ENCODE measurements at places on chromosomes 3 and 15.
A peak's percentile ranks its signal among the peaks of the same experiment; 100 is the strongest.

GRCh38 chr15:48548455-48548854 lies 97.1 kb downstream of the FBN1 start:
- DNase-seq, result no peak

DNA sequence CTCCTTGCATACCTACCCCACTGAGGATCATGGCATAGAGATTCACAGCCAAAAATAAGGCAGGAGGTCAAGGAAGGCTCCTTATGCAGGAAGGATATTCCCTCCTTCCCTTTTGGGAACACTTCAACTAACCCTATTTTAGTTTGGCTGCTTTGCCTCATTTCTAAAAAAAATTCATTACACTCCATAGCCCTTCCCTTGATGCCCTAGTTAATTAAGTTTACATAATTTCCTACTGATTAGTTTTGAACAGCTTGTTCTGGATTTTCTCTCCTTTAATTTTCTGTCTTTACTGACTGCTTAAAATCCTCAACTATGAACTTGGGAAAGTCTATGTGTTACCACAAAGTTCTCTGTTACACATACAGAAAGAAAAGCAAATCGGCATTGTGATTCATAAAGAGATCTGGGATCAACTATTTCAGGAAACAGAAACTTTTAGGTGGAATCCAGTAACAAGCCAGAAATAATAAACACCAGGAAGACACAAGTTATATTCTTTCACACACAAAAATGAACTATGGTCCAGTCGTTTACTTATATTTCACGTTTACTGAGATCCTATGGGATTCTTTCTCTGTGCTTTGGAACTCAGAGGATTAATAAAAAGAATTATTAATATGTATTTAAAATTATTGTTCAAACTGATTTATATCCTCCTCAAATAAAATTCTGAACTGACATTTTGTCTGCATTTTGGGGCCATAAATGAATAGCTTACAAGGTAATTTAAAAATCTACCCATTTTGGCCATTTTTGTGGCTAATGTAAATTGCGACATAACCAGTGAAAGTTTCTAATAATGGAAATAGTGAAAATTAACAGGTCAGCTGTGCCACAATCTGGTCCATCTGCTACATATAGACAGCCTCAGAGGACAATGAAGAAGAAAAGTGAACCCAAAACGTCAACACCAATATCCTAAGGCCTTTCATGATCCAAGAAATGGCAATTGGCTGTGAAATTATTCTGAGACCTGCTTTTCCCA lies 113.8 kb downstream of the FRMD5 start:
- DNase-seq, result no peak

DNA sequence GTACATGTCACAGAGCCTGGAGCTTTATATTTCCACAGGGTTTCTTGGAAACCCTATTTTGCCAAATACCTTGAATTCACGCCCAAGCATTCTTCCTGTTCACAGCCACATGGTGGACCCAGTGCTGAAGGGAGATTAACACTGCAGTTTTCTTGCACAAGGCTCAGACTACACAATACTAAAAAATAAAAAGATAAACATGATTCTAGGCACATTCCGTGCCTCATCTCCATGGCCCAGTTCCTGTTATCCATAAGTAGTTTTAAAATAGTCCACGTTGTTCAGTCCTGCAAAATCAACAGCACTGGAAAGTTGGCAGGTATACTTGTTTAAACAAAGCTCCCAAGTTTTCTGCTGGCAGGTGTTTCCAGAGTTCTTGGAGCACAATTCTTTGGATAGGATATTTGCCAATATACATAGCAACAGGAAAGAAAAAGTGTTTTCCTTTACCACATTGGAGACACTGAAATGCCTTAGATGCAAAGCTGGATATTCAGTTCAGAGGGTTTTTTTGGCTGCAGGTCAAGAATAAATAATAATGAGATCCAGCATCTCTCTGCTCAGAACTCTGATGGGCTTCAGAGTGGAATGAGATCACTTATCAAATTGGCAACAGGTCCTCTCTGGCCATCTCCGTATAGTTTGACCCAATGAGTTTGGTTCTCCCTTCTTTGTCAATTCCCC lies 88.1 kb upstream of the TGFBR2 start:
- DNase-seq, result peak; percentile 66

- no peak for DNase-seq
Measured at GRCh38 chr3:11037976-11038375, 45.4 kb downstream of the SLC6A1 start.

- no peak for DNase-seq
Measured at GRCh38 chr3:177626045-177626444, 428.8 kb upstream of the TBL1XR1 start.

DNA sequence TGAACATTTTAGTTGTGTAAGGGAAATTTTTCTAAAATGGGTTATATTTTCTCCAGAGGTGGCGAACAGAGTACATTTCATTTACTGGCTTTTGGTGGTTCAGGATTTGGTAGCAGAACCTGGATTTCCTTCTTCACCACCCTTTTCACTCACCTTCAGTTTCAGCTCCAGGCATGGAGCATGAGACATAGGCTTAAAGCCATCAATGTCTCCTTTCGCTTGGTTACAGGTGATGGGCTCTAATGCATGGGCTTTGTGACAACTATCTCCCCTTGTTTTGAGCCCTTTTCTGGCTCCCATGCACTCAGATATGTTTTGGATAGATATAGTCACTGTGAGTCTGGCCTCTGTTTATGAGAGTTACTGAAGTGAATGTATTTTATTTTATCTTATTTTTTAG lies 96.6 kb upstream of the ANKRD28 start:
- DNase-seq, result no peak

GRCh38 chr15:81293728-81294515 lies 30.0 kb downstream of the STARD5 start:
- DNase-seq, result no peak

DNA sequence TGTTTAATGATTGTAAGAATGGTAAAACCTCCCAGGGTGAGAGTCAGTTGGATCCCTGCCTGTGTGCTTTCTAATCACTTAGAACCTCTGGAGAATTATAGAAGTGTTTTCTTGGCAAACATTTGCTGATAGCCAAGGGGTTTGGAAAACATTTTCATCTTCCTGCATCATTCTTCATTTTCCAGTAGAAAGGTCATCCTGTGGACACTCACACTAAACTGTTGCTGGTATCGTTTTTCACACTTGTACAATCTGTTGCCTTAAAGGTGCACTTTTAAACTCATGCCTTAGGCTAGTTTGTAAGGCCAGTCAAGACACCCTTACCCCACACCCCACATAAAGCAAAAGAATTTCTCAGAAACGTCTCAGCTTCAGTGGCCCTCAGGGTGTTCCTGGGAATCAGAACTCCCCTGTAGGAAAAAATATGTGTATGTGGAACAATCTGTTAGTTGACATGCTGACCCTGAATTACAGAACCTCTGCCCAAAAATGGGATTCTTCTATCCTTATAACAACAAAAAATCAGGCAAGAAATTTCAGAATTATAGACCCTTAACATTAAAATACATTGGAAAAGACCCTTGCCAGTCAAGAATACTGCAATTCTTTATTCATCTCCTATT lies 5.8 kb upstream of the PLD1 start:
- DNase-seq, result no peak

DNA sequence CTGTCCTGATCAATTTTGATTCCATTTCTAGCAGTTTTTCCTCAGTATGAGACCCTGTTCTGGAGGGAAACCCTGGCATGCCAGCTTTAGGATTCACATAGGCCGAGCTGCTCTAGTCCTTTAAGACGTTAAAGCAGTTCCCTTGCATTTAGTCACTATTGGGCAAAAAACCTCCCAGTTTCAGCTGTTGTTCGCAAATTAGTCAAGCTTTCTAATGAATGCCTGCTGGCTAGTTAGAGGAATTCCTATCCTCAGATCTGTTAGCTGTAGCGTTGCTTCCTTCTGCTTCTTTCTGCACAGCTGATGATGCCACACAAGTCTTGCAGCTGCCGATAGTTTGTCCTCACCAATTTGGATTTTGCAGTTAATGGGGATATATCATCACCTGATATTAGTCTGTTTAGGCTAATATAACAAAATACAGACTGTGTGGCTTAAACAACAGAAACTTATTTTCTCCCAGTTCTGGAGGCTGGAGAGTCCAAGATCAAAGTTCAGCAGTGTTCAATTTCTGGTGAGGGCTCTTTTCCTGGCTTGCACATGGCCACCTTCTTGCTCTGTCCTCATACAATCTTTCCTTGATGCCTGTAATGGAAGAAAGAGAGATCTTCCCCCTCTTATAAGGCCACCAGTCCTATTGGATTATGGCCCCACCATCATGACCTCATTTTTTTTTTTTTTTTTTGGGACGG lies 7.5 kb upstream of the UBL7 start:
- DNase-seq, result no peak

GRCh38 chr3:196327405-196327804 lies 9.4 kb upstream of the DYNLT2B start:
- no peak for DNase-seq

DNA sequence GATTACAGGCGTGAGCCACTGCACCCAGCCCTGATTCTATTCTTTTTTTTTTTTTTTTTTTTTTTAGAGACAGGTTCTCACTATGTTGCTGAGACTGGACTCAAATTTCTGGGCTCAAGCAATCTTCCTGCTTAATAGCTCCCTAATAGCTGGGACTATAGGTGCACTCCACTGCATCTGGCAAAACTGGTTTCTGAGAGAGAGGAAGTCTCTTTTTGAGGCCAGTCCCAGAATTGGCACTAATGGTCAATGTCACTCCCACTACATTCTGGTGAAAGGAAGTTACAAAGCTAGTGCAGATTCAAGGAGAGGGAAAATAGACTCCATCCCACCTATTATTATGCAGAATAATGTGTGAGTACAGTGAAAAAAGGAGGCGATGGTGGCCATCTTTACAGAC lies 5.8 kb upstream of the TGFBR2 start:
- DNase-seq, result no peak

GRCh38 chr3:150443331-150443741 lies 35.2 kb downstream of the TSC22D2 start:
- no peak for DNase-seq

DNA sequence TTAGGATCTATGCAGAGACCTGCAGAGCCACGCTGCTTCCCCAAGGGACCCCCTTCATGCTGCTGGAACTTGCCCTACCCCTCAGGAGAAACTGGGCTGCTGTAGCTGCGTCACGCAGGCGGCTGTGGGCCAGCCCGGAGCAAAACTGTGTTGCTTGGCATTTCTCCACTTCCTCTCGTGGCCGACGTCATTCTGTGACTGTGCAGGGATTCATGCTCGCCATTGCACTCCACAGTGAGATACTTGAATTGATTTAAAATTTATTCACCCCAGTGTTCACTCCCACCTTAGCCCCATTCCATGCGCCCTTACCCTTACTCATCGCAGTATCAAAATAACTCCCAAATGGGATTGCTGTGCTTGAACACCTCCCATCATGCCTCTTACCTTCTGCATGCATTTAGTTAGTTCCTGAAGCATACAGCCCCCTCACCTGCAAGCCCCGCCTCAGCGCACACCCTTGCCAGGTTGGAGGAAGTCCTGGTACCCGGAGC lies 45.7 kb downstream of the TMEM44 start:
- DNase-seq, result no peak

DNA sequence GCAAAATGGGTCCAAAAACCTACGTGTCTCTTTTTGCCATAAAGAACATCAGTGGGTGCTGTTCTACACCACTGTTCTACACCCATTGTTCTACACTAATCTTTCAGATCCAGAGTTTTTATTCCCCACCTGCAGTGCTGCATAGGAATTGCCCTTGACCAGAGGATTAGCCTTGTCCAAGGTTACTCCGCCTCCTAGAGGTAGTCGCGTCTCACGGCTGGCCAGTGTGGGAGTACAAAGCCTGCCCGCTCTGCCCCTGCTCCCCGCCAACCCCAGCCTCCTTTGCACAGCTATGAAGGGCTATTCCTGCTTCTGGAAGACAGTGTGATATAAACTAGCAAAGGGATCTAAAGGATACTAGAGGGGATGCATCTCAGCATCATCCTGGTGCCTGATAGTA lies 222.1 kb upstream of the LMCD1 start:
- no peak for DNase-seq

DNA sequence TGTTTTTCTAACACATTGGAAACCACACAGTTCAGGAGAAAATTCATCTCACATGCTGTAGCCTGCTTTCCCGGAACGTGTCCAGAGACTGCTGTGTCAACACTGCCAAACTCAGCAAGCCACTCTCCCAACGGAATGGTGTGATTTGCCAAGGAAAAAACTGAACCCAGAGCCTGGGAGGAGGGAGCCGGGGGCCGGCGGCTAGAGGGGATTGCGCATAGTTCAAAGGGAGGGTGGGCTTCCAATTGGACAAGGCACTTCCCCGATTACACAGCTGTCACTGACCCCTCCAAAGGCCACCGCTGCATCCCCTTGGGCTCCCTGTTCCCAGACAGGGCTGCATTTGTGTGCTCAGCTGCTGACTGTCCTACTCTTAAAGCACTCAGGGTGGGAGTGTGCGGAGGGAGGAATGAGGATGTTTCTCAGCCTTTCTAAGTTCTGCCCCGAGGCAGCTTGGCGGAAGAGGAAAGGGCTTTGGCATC lies 256.2 kb downstream of the ZNF621 start:
- DNase-seq, result peak; percentile 63

- no peak for DNase-seq
Measured at GRCh38 chr3:43522727-43523362, 99.0 kb downstream of the ANO10 start.

DNA sequence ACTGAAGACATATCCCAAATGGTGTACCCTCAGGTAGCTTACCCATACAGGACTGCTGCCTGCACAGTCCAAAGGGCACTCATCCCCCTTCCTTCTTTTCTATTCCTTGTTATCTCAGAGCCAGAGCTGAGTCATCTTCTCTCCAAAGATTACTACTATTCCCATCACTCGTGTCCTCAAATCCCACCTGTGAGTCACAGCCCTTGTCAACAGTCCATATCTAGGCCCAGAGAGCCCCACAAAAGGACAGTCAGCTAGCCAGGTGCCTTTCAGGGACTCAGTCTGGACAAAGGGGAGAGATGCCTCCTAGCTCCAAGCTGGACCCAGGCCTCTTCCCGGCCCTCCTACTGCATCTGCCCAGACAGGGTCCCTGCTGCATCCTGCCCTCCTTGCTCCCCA lies 11.0 kb downstream of the PARP16 start:
- no peak for DNase-seq

DNA sequence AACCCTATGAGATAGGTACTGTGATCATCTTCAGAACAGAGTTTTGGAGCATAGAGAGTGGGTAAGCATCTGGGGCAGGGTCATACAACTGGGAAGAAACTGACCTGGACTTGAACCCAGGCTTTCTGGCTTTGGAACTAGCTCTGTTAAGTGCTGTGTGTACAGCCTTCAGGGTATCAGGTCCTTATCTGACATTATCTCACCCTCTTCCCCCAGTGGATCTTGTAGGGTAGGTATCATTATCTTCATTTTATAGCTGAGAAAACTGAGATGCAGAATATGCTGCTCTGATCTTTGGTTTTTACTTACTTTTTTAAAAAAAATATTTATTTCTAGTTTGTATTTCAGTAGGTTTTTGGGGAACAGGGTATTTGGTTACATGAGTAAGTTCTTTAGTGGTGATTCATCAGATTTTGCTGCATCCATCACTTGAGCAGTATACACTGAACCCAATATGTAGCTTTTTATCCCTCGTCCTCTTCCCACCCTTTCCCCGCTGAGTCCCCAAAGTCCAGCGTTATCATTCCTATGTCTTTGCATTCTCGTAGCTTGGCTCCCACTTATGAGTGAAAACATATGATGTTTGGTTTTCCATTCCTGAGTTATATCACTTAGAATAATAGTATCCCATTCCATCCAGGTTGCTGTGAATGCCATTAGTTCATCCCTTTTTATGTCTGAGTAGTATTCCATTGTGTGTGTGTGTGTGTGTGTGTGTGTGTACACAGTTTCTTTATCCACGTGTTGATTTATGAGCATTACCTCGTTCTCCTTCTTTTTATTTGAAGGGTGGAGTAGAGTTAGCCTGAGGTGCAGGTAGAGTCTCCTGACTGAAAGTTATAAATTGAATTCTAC lies 271.2 kb downstream of the PTPRG start:
- no peak for DNase-seq

Measured in NCI-H1092 (cell line).